ENCODE measurements at places on chromosomes 7 and 10.

- DNase-seq, result no peak
Measured at GRCh38 chr7:139758388-139758787, 19.4 kb downstream of the HIPK2 start.

DNA sequence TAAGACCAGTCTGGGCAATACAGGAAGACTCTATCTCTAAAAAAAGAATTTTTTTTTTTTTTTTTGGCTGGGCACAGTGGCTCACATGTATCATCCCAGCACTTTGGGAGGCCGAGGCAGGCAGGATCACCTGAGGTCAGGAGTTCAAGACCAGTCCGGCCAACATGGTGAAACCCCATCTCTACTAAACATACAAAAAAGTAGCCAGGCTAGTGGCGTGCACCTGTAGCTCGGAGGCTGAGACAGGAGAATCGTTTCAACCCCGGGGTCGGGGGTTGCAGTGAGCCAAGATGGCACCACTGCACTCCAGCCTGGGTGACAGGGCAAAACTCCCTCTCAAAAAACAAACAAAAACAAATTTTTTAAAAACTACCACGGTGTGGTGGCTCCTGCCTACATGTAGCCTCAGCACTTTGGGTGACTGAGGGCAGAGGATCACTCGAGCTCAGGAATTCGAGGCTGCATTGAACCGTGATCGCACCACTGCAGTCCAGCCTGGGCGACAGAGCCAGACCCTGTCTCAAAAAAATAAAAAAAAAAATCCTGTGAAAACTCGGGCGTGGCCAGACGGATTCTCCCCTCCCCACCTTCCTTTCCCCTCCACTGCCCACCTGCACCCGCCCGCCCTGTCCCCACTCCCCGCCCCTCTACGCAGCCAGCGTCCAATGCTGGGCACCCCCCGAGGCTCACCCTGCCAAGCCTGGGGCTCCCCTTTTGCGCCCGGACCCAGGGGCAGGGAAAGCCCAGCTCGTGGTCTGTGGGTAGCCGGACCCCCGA lies 745 bp upstream of the ORAI2 start:
- DNase-seq, result no peak

DNA sequence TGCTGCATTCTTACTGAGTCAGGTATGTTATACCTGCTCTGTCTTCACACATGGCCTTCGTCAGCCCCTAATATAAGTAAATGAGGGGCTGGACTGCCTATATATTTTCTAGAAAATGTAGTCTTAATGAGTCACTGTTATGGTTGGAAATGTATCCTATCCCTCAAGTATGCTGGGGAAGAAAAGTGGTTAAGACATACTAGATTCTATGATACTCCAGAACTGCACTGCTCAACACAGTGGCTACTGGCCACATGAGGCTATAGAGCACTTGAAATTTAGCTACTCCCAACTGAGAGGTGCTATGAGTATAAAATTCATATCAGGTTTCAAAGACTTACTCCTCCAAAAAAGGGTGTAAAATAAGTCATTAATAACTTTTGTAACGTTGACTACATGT lies 104.3 kb upstream of the STEAP1B start:
- no peak for DNase-seq

DNA sequence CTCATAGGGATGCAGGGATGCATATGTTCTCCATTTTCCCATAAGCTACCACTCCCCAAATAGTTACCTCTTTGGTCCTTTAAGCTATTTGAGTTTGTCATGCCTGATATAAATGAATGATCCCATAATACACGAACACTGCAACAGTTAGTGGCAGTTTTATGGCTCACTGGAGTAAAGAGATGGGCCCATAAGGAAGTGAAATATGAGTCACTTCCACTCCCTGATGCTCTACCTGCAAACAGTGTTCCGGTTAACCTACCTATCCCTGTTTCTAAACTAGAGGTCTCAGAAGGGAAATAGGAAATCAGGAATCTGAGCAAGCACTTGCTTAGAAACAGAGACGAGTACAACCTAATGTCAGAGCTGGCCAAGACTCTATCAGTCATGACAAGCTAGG lies 71.7 kb downstream of the CALD1 start:
- DNase-seq, result no peak

DNA sequence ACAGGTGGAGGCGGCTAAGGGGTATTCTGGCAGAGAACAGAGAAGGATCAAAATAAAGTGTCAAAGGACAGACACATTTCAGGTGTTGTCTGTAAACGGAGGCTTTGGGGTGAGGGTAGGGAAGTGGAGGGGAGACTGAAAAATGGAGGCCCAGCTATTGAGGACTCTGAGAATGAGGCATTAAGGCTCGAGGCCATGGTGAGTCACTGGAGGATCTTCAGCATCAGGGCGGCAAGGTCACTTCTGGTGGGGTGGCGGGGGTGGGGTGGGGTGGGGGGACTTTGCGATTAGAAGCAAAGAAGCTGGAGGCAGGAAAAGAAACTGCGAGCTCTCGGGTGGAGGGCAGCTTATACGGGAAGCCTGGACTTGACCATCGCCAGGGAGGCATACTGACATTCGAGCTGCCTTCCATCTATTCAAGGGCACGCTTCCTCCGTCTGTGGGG lies 58.4 kb upstream of the PCGF5 start:
- DNase-seq, result no peak

DNA sequence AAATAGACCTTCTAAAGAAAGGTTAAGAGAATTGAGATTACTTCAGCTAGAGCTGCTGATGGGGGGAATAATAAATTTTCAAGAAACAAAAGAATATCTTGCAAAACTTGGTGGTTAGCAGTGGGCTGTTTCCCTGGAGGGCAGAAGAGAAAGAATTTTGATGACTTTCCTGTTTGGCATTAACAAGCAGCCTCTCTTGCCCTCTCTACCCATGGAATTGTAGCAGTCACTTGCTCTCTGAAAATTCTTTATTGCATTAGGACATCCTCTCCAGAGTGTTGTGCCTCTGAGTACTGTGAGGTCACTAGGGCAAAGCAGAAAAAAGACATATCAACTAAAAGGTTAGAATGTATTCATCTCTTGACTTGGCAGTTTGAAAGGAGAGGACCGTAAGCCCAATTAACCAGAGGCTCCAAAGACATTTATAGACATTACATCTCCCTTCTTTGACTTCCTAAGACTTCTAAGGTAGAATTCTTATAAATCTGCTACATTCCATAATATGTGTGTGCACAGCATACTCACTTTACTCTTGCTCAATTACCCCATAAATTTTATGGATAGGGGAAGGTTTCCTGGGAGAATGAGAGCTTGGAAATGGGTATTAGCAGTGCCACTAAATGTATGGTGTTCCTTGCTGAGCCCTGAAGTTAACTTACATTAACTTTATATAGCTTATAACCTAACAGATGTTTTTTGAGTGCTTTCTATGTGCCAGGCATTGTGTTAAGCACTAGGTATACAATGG lies 215.3 kb downstream of the KIF20B start:
- no peak for DNase-seq

DNA sequence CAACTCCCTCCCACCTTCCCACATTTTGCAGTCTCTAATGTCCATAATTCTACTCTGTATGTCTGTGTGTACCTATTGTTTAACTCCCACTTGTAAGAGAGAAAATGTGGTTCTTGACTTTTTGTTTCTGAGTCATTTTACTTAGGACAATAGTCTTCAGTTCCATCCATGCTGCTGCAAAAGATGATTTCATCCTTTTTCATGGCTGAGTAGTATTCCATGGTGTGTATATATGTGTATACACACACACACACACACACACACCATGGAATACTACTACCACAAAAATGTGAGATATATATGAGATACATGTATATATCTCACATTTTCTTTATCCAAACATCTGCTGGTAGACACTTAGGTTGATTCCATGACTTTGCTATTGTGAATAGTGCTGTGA lies 182.1 kb upstream of the GALNT17 start:
- no peak for DNase-seq

Data from neural crest cell (in vitro differentiated cells).